Neuronal stem cell (in vitro differentiated cells): ENCODE measurements at places on chromosomes 5 and 9.

DNA sequence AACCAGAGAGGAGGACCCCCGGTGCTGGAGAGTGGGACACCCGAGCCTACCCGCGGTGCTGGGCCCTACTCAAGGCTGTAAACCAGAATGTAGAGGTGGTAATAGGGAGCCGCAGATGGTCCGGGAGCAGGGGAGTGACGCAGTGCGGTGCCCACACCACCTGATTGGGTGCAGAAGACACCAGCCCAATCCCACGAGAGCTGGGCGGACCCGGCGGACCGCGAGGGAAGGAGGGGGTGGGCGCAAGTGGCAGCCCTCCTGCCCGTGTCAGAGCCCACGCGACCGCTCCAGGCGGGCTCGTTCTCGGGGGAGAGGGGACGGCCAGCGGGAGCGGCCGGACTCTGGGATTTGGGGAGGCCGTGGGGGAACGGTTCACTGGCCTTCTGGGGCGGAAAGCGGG is 71.2 kb downstream of the C9orf50 start:
- DNase-seq: no peak

DNA sequence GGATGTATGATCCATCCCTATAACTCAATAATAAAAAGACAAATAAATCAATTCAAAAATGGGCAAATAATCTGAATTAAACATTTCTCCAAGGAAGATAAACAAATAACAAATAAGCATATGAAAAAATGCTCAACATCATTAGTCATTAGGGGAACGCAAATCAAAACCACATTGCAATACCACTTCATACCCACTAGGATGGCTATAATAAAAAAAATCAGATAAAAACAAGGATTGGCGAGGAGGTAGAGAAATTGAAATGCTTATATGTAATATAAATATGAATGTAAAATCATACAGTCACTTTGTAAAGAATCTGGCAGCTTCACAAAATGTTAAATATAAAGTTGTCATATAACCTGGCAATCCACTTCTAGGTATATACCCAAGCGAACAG is 52.3 kb upstream of the TBCA start:
- DNase-seq: no peak

DNA sequence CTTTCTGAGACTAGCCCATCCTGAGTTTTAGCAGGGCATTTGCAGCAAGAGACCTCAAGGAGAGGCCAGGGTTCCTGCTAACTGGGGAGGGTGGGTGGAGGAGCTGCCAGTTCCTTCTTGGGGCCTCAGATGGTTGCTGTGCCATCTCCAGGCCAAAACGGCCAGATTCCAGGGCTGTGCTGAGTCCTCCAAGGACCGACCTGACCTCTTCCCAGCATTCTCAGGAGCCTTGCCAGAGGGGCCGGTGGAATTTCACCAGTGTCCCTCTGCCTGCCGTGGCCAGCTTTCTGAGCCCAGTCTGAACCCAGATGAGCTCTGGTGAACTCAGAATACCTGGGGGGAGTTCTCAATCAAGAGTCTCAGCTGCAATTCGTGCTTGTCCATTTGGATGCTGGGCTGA is 54.3 kb downstream of the TSTD2 start:
- DNase-seq: no peak

DNA sequence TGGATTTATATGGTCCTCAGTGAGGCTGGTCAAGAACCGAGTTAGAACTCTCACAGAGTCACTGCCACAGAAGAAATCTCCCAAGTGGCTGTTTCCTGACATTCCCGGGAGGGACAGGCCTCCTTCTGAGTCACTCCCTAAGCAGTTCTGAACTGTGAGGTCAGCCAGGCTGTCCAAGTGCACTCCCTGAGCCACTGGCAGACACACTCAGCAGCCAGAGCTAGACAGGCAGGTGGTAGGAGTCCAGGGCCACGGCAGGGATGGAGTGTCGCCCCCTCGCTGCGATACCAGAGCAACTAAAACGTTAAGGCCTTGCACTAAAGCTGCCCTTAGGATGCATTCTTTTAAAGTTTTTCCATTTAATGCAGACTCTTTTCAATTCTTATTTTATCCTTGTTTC is 3.4 kb downstream of the IL4 start:
- DNase-seq: no peak

DNA sequence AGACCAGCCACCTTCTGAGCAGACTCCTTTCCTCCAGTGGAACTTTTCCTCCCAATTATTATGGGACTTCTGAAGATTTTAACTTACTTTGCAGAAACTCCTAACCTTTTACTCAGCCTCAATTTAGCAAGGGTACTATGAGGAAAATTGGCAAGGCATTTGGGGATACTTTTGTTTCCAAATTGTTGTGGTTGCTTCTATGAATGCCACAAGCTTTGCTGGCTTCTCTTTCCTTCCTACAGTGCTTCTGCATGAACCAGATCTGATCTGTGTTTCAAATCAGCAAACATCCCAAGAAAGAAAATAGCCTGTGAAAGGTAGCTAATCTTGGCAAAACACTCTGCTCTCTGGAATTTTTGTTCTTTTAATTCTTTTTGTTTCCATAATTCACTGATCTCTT is 57.3 kb upstream of the TAF11L2 start:
- DNase-seq: no peak

DNA sequence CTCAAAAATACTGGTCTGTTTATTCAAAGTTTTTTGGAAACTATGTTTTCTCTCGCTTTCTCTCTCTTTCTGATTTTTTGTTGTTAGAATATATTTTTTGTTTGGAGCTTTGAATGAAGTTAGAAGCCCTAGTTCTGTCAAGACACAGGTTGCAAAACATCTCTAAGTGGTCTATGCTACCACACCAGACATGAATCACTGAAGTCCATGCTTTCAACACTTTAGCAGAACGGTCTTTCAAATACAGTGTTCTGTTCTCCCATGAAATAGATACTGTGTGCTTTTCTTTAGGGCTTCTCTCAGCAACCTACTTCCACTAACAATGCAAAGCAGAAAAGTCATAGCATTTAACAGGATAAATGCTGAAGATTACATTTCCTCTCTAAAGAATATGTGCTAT is 392.5 kb downstream of the TMEM167A start:
- no peak for DNase-seq

DNA sequence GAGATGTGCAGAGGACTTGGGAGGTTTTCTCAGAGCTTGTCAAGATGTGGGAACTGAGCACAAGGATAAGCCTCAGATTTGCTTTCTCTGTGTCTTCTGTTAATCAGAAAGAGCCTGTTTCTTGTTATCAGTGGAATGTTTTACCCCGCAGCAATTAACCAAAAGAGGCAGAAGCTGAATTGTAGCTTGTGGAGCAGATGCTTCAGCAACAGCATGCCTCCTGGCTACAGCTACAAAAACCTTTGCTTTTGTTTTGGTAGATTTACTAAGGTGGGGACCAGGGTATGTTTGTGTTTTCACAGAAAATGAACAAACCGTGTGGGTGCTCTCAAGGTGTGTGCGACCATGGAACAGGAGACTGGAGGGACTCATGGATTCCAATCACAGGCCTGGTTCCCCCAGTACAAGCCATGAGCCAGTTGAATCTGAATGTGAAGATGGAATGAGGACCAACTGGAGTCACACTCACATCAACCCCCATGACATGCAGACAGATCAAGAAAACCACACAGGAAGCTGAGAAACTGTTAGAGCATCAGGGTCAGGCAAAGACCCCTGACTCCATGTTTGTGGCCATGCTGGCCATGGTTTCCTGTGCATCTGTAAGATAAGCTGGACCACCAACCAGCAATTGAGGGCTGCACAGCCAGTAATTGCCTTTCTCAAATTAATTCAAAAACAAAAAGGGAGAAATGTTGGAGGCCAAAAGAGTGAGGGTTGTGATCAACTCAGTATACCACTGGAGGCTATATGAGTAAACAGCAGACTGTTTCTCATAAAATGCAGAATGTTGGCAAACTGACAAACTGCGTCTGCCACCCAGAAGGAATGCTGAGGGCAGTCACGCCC is 6.9 kb downstream of the UGT3A2 start:
- no peak for DNase-seq
